ENCODE measurements at places on chromosomes 12 and 14.

GRCh38 chr12:114952573-114953271 lies 268.7 kb upstream of the TBX3 start:
- DNase-seq = no peak

- DNase-seq = no peak
These were observed 787 bp downstream of the HECTD4 start for GRCh38 chr12:112381406-112381882.

- DNase-seq = no peak
These were observed 107.1 kb downstream of the SLC6A15 start for GRCh38 chr12:84805474-84805858.

DNA sequence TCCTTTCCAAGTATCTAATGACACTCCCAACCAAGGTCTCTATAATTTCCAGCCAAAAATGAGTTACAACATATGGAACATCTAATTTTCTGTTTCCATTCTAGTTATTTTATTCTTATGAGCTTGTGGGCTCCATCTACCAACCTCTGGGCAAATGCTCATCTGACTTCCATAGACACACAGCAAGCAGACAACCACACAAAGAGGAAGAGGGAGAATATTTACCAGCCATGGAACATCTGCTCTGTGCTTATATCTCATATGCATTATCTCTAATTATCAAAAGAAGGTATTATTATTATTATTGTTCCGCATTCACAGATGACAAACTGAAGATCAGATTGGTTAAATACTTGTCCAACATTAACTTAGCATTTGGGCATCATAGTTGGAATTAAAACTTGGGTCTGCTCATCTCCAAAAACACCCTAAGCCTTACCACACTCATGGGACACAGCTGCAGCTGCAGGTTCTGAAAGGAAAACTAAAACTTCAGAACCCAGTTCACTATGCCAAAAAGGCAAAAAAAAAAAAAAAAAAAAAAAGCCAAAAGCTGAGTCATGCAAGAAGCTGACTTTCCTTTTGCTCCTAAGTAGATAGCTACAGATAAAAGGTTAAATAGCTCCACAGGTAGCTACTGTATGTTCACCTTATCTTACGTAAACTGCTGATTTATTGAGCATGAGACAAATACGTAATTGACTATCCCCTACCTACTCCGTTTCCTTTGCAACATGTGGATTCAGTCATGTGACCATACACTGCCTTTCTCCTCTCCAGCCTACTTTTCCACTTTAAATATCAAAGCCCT lies 23.6 kb upstream of the TCL1B start:
- DNase-seq = no peak

DNA sequence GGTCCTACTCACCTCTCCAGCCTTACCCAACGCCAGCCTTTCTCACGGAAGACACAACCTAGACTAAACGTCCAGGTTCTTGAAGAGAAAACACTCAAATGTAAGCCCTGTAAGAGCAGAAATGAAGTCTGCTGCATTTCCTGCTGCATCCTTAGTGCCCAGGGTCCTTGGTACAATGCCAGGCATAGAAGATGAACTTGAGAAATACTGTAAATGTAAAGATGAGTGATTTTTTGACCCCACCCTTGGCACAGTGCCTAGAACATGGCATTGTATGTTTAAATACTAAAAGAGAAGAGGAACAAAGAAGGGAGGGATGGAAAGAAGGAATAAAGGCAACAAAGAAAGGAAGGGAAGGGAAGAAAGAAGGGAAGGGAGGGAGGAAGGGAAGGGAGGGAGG lies 514.6 kb downstream of the MED13L start:
- DNase-seq = no peak

- no peak for DNase-seq
These were observed 82.0 kb upstream of the HMGA2 start for GRCh38 chr12:65742018-65743010.

DNA sequence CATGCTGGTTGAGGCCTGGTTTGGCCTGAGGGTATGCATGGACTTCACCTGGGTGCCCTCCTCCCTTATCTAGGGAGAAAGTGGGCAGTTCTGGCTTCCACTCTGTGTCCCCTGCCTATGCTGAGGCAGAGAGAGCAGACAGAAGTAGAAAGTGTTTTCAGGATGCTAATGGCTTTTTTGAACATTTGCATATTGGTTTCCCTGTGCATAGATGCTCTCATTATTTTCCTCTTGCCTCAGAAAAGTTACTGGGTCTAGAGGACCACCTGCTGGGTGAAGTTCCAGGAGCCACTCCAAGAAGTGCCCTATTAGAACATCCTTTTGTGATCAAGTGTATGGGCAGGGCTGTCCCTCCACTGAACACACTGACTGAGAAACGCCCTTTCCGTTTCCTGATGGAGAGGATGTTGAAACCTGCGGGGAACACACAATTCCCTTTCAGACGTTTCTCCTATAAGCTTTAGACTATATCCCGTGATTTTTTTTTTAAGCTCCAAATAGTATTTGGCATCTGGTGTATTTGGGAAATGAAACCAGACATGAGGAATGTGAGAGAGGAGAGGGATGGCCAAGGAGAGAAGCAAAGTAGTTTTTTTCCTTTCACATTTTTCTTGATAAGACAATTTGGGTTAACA lies 66.6 kb downstream of the DAAM1 start:
- no peak for DNase-seq

- DNase-seq = no peak
These were observed 59.0 kb downstream of the CACNA1C start for GRCh38 chr12:2111826-2112225.

- DNase-seq = no peak
These were observed 576.7 kb downstream of the ALG10 start for GRCh38 chr12:34598851-34599529.

GRCh38 chr12:125766091-125766490 lies 700.9 kb downstream of the AACS start:
- no peak for DNase-seq

GRCh38 chr14:94394581-94395207 lies 6.3 kb upstream of the SERPINA1 start:
- DNase-seq = no peak

DNA sequence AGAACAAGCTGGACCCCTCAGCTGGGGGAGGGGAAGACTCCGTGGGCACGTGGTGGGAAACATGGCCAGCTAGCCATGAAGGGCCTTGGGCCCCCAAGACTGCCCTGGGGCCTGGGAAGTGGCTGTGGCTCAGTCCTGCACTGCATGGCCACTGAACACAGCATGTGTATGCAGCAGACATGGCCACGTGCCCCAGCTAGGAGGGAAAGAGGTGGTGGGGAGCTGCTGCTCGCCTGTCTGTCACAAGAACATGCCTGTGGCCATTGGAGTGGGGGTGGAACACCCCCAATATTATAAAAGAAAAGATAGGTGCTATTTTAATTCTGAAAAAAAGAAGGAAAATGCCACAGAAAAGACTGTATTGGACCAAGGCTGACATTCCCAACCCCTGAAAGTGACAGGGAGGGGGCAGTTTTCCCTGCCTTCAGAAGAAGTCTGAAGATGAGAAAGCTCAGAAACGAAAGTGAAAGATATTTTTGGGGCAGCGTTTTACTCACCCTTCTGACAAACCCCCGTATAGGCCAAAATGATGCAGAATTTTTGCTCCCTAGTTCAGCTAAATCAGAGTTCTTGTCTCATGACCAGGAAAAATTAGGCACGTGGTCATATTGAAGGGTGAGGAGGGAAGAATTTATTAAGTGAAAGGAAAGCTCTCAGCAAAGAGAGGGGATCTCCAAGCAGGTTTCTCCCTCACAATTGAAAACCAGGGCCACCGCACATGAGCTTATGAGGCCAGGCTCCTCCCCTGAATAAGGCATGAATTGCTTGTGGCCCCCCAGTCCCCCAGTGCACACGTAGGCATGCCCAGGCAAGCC lies 35.2 kb upstream of the PCNX1 start:
- DNase-seq = no peak

- no peak for DNase-seq
These were observed 137.2 kb upstream of the DNM1L start for GRCh38 chr12:32541754-32542374.

DNA sequence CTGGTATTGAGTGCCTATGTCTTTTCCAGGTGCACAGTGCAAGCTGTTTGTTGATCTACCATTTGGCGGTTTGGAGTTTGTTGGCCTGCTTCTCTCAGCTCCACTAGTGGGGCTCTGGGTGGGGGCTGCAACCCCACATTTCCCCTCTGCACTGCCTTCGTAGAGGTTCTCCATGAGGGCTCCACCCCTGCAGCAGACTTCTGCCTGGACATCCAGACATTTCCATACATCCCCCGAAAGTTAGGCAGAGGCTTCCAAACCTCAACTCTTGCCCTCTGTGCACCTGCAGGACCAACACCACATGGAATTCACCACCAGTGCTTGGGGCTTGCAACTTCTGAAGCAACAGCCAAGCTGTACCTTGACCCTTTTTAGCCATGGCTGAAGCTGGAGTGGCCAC lies 1024.1 kb downstream of the TMTC2 start:
- no peak for DNase-seq

GRCh38 chr12:98149270-98149669 lies 366.1 kb upstream of the TMPO start:
- DNase-seq = no peak

GRCh38 chr14:78424311-78424710 lies 254.1 kb downstream of the NRXN3 start:
- DNase-seq = no peak

DNA sequence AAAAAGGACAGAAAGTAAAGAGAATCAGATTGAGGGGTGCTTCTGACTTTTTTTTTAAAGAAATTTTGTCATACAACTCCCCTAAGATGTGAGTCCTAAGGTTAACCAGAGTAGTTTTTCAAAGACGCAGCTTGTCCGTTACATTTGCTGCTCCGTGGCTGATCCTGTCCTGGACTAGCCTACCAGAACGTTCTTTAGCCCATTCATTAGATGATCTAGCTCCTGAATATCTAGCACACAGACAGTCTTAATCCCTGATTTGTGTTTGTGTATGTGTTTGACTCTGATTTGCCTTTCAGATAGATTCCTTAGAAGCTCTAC lies 60.3 kb downstream of the SAMD4A start:
- no peak for DNase-seq

GRCh38 chr12:123488539-123489230 lies 30.7 kb downstream of the SNRNP35 start:
- no peak for DNase-seq

DNA sequence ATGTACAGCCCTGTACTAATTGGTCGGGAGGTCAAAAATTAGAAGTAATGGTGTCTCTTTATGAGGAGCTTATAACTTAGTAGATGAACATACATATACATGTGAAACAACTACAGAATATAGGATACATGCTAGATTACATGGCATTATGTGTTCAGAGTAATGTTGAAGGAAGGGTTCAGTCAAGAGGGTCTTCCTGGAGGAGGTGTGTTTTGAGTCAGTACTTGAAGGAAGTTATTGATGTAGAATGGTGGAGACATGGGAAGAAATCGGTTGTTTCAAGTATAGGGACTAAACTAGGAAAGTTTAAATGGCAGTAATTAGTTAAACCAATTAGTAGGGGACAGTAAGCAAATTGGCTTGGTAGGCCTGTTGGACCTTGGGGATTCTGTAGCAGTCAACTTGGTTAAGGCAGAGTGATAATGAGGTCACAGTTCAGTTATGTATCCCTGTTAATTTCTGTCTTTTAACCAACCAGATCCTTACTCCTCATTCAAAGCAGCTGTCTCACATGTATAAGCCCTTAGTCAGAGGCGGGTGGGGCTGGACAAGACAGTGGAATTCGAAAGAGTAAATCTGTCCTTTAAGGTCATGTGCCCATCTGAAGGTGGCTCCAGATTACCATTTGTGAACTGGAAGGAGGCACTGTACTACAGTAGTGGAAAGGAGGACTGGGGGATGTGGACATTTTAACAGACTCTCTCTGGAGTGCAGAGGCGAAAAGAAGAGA lies 3.5 kb upstream of the ANKRD52 start:
- no peak for DNase-seq

DNA sequence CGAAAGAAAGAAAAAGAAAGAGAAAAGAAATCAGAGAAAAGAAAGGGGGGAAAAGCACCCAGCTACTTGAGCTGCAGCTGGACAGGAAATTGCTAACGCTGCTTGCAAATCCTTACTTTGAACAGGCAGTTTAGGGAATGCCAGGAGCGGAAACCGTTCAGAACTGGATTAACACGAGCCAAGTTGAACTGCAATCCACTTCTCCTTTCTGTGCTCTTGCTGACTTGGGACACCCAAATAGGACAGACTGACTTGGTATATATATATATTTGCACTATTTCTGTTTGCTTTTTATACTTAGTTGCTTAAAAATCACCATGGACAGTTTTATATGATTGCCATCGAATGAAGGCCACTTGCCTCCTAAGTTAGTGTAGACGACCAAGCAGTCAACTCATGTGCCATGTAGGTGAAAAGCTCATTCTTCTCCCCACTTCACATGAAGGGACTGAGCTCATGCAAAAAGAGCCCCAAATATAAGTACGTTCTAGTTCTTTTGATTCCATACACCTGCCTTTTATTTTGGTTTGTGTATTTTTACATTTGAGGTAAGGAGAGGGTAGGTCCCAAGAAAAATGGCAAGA lies 5.5 kb downstream of the DUSP6 start:
- no peak for DNase-seq

DNA sequence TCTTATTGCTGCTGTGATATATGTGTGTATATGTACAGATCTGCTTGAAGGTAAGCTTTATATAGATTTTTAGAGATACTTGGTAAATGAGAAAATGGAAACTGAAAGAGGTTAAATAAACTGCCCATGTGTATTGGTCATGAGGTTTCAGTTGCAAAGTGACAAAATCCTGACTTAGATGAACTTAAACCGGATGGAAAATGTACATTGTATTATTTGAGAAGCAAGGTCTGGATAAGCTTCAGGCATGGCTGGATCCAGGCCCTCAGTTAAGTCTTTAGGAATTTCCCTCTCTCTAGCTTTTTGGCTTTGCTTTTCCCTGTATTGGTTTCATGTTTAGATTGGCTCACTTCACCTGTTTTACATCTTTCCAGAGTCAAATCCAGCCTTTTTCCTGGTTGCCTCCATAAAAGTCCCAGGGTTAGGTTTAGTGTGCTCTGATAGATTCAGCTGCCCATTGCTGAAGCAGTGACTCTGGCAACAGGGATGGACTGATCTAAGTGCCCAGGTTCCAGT lies 21.0 kb upstream of the MAP1LC3B2 start:
- no peak for DNase-seq

DNA sequence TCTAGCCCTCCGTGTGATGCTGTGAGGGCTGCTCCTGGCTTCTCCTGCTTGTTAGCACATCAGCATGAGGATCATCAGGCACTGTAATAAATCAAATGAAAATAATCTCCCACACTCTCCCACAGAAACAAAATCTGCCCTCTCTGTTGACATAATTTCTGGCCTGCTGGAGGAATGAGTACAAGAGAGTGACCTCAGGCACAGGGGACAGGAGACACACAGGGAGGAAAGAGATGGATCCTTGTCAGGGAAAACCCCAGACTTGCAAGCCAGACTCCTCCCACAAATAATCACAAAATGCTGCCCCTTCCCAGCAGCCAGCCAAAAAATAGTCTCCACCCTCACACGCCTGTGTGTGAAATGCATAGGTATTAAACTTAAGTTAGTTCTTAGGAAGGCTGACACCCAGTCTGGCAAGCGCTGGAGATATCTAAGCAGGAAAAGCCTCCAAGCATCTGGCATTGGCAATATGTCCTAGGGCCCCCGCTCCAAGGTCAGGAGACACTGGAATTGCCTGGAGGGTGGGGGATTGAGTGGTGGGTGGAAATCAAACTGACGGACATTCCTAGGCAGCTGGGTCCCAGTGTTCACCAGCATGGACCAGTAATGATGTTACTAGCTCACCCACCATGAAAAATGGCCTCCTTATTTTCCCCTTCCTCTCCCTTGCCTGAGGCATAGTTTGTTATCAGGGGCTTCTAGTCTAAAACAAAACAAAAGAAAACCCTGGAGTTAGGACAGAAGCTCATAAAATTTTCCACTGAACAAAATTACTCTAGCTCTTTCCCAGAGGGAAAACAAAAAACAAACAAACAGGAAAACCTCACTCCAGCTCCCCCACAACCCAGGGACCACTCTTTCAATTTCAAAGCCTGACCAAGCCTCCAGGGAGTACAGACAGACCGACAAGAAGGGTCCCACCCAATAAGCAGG lies 22.0 kb downstream of the SMUG1 start:
- no peak for DNase-seq
